Stimulated activated CD4-positive, alpha-beta T cell treated with anti-CD3 and anti-CD28 coated beads, Interleukin-12 subunit alpha, Interleukin-12 subunit beta, amount 100 ng/mL, for 48 hours (primary cell): ENCODE measurements at places on chromosomes 5 and 9.

- DNase-seq = no peak
Measured at GRCh38 chr5:156531199-156531598, 204.2 kb downstream of the SGCD start.

GRCh38 chr5:89010512-89010911 is 127.5 kb upstream of the MEF2C start:
- DNase-seq = no peak

DNA sequence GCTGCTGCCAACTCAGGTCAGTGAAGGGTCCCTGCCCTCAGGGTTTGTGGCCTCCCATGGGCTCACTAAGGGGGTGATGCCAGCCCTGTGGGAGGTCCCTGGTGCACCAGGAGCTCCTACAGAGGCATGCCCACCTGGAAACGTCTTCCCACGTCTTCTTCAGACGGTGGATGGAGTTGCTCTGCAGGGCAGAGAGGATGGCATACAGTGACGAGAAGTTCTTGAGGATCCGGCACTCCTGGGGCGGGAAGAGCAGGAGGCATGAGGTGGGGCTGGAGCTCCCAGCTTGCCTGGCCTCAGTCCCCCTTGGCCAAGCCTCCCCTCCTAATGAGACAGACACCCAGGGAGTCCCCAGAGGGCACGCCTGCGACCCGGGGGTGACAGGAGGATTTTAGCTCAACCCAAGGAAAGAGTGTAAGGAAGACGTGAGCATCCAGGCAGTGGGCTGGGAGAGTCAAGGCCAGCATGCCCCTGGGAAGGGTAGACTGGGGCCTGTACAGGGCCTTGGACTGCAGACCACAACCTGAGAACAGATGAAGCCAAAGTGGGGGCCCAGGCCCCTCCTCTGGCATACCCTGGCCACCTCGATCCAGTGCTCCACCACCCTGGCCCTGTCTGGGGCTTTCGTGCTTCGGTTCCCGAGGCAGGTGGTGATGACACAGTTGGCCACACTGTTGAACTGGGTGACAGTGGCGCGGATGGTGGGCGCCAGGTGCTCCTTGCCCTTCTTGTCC is 14.4 kb downstream of the RALGDS start:
- no peak for DNase-seq

DNA sequence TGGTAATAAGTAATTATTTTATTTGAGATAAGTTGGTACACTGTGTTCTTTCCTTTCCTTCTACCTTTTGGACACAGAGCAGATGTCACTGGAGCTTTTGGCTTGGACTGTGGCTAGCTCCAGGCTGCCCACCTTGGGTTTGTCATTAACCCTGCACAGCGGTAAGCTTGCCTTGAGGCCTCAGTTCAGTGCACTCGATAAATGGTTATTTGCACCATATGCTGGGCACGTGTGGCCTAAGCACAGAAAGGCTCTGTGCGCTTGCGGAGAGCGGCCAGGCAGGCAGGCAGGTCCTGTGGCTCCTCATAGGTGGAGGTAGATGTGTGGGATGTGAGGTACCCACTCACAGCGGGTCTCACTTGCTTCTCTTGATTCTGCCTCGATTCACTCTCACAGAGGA is 30.0 kb upstream of the TENT4A start:
- no peak for DNase-seq

DNA sequence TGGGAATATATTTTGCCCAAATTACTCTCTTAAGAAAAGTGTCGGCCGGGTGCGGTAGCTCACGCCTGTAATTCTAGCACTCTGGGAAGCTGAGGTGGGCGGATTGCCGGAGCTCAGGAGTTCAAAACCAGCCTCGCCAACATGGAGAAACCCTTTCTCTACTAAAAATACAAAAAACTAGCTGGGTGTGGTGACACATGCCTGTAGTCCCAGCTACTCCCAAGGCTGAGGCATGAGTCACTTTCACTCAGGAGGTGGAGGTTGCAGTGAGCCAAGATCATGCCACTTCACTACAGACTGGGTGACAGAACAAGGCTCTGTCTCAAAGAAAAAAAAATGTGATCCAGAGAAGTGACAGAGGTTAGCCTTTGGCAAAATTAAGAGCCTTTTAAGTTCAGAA is 26.4 kb upstream of the TMEM171 start:
- DNase-seq = peak; percentile 6

DNA sequence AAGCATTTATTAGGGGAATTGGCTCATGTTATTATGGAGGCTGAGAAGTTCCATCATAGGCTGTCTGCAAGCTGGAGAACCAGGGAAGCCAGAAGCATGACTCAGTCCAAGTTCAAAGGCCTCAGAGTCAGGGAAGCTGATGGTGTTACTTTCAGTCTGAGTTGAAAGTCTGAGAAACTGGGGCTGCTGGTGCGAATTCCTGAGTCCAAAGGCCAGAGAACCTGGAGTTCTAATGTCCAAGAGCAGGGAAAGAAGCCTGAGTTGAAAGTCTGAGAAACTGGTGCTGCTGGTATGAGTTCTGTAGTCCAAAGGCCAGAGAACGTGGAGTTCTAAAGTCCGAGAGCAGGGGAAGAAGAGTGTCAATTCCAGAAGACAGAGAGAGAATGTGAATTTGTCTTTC is 641.1 kb downstream of the ISL1 start:
- no peak for DNase-seq

- DNase-seq = no peak
Measured at GRCh38 chr9:98983295-98984268, 39.9 kb downstream of the COL15A1 start.

GRCh38 chr9:1461812-1462211 is 411.7 kb downstream of the DMRT2 start:
- DNase-seq = no peak

DNA sequence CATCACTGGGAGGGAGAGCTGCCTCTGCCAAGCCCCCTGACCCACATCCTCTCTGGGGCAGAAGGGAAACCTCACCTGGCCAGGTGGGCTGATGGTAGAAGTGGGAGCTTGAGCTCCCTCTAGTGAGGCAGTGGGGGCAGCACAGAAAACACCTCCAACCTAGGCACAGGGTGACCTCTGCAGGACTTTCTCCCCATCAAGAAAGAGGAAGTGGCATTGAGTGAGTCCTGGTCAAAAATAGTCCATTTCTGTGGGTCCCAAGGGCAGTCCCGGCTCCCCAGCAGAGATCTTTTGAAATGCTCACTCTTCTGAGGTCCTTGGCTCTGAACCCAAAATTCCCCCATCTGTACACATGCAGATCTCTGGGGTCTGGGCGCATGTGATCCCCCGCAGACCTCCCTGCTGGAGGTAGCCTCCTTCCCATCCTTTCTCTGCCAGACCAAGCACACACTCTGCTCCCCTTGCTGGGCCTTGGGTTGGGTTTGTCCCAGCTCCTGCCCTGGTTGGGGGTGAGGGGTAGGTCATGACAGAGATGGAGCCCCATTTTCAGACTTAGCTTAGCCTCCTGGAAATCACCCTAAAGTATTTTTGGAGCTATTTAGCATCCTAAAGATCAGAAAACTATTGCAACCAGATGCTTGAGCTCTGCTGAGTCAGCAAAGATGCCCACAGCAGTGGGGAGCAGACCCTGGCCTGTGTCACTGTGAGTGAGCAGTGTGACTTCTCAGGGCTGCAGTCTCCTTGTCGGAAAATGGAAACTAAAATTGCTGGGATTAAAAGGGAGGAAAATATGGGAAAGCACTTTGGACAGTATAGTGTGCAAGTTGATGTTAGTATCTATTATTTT is 41.6 kb upstream of the LCP2 start:
- peak; percentile 40 for DNase-seq

GRCh38 chr5:174459071-174459702 is 265.2 kb upstream of the MSX2 start:
- DNase-seq = no peak

DNA sequence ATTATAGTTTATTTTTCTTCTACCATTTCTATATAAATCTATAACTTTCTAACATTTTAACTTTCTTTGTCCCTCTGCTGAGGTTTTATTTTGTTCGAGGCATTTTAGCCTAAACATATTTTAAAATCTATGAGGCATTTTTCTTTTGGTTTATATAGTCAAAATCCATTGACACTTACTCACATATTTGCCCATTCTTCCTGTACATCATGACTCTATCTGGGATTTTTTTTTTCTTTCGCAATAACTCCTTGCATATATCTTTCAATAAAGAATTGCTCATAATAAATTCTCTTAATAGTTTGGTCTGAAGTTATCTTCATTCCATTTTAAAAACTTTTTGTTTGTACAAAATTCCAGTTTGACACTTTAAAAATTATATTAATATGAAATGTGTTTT is 632.3 kb downstream of the TLE4 start:
- no peak for DNase-seq

- peak; percentile 22 for DNase-seq
Measured at GRCh38 chr5:112419986-112420864, 1.1 kb upstream of the EPB41L4A start.

DNA sequence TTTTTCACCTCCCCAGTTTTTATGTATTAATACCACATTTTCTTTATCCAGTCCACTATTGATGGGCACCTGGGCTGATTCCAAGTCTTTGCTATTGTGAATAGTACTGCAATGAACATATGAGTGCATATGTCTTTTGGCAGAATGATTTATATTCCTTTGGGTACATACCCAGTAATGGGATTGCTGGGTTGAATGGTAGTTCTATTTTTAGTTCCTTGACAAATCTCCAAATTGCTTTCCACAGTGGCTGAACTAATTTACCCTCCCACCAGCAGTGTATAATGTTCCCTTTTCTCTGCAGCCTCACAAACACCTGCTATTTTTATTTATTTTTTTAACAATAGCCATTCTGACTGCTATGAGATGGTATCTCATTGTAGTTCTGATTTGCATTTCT is 340.2 kb downstream of the ADAMTS6 start:
- no peak for DNase-seq

- no peak for DNase-seq
Measured at GRCh38 chr9:131480258-131480657, 22.5 kb upstream of the POMT1 start.

DNA sequence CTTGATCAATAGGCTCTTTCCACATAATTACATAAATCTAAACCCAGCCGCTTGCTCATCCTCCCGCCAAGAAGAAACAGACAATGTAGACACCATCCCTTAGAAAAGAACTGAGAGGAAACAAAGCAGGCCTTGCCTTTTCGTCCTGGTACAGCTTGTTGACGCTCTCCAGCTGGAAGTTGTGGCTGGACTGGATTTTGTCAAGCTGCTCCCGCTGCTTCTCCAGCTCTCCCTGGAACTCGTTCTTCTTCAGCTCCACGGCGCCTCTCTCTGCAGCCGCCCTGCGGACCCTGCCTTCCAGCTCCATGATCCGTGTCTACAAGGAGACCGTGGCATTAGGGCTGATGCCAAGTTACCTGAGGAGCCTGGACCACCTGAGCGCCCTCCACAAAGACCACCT is 22.1 kb downstream of the GOLM1 start:
- DNase-seq = no peak

- DNase-seq = no peak
Measured at GRCh38 chr5:155996123-155996522, 330.8 kb upstream of the SGCD start.
